EL (cell line): ENCODE measurements at places on chromosomes 7 and 10.
A peak's percentile ranks its signal among the peaks of the same experiment; 100 is the strongest.

DNA sequence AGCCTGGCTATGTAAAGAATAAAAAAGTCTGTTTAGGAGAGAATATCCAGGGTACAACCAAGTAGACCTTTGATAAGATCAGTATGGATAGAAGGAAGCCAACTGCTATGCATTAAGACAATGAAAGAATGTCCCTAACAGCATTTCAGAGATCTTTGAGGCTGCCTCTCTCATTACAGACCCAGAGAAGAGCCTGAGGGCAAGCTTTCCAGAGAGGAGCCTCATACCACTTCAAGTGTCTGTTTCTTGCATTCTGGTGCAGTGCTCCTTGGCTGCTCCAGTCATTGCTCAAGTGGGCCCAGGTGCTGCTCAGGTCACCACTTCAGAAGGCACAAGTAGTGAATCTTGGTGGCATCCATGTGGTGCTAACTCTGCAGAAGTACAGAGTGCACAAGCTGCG, 514.0 kb downstream of the PLXDC2 start:
- DNase-seq = no peak

DNA sequence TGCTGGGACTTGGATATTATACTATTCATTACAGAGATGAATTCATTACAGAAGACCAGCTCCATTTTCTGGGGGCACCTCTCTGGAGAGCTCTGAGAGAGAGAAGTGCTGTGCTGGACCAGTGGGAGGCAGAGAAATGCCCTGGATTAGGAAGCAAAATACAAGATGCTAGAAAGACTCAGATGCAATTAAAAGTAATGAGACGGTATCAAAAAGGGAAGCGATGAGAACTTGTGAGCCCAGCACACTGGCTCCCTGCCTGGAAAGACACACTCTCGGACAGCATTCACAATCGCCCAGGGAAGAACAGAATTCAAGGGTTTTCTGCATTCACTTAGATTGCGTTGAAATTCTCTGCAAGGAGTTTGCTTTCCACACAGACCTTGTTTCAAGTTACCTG, 3.5 kb upstream of the FRAT2 start:
- no peak for DNase-seq

- DNase-seq = no peak
These were observed 147.5 kb upstream of the PPP2R2D start for GRCh38 chr10:131753336-131753735.

GRCh38 chr7:154675560-154675959, 327.4 kb downstream of the PAXIP1 start:
- no peak for DNase-seq

DNA sequence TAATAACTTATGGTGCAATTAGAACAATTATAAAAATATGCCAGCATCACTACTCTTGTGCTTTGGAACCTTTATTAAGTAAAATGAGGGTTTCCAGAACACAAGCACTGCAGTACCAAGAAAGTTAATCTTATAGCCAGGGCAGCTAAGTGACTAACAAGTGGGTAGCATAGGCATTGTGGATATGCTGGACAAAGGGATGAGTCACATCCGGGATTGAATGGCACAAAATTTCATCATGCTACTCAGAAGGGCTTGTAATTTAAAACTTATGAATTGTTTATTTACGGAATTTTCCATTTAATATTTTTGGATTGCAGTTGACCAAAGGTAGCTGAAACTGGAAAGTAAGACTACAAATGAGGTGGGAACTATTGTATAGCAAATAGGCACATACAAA, 250.6 kb downstream of the C7orf25 start:
- DNase-seq = peak; percentile 80

- DNase-seq = no peak
These were observed at the start of gene NMT2 for GRCh38 chr10:15168291-15168785. Gene NMT2 (minus strand): TSS chr10:15168693. CDS start chr10:15168612, 81 bp downstream.

GRCh38 chr10:99777918-99778714, 4.3 kb upstream of the ABCC2 start:
- DNase-seq = peak; percentile 24

DNA sequence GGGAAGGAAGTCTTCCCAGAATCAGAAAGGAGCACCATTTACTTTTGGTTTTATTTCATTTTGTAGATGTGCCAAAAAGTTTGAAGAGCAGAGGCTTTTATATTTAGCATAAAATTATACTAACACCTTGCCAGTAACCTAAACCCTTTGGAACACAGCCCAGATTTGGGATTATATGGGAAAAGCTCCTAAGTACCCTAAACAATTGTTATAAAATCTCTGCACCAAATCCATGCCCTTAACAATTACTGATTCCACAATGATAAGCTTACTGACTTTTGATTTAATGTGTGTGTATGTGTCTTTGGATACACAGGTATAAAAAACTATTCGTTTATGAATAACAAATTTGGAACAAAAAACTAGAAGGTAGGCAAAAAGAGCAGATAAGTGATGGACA, 39.0 kb upstream of the TMEM229A start:
- DNase-seq = no peak

- no peak for DNase-seq
These were observed 143.4 kb downstream of the SGMS1 start for GRCh38 chr10:50480054-50481007.

DNA sequence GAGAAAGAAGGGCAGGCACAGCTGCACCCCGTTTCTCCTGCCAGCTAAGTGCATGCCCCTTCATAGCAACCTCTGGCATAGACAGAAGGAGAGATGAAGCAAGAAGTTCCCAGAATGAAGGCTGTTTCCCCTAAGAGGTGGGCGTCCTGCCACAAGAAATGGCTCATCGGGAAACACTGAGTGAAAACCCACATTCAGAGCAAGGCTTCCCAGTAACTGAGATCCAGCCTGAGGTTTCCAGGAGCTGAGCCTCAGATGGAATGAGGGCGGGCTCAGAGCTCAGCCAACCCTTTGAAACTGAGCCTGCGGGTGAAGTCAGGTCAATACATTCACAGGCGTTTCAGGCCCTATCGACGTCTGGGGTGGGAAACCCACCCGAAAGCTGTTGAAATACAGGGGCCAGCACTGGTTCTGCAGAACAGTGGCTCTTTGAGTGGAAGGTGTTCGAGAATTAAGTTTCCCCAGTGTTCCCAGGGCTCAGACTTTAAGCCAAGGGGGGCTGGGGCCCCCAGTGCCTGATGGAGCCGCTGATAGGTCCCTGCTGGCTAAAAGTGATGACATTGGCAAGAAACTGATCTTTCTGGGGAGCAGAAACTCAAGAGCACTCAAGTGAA, 510.2 kb downstream of the RPS24 start:
- peak; percentile 25 for DNase-seq

- no peak for DNase-seq
These were observed 205.2 kb downstream of the GRM8 start for GRCh38 chr7:127047521-127047920.

DNA sequence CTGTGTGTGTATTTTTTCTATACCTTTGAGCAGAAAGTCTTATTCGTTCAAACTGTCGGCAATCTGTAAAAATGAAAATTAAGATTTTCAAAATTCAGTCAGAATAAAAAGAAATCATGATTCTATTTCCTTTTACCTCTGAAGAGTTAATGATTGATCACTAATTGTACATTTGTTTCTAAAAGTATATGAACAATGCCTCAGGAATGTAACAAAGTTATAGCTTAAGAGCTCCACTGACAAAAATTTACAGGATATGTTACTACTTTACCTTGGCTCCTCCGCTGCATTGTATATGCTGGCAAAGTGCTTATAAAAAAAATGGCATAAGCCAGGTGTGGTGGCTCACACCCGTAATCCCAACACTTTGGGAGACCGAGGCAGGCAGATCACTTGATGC, 225.7 kb downstream of the VTI1A start:
- DNase-seq = no peak

GRCh38 chr7:27165089-27165995, at the start of gene HOXA9:
Gene HOXA9 (minus strand): TSS chr7:27165537. CDS start chr7:27165457, 80 bp downstream.
- DNase-seq = peak; percentile 87

DNA sequence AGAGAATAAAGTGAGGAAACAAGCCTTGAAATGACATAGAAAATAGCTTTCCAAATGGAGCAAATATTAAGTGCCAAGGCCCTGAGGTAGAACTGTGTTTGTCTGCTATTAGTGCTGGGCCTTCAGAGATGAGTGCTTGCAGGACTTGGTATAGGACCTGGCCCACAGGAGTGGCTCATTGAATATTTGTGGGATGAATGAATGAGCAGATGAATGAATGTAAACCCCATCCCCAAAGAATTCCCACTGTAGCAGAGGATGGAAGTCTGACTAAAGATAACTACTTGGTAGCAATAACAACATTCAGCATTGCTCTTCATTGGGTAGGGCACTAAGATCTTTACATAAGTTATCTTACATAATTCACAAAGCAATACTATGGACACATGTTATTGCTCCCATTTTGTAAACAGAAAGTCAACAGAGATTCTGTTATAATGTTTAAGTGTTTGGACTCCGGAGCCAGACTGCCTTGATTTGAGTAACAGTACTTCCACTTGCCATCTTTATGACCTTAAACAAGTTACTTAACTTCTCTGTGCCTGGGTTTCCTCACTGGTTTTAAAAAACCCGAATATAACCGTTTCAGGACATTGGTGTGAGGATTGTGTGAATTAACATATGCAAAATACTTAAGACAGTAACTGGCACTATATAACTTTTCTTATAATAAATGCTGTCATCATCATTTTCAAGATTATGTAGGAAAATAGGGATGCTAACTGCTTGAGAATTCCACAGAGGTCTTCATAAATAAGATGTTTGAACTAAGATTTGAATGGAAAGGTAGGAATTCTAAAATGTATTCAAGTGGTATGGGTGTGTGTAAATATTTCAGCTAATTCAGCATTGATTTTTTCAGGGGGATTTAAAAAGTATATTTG, 141.9 kb downstream of the PRKG1 start:
- peak; percentile 7 for DNase-seq

GRCh38 chr7:110375068-110375467, 715.9 kb upstream of the LRRN3 start:
- no peak for DNase-seq

DNA sequence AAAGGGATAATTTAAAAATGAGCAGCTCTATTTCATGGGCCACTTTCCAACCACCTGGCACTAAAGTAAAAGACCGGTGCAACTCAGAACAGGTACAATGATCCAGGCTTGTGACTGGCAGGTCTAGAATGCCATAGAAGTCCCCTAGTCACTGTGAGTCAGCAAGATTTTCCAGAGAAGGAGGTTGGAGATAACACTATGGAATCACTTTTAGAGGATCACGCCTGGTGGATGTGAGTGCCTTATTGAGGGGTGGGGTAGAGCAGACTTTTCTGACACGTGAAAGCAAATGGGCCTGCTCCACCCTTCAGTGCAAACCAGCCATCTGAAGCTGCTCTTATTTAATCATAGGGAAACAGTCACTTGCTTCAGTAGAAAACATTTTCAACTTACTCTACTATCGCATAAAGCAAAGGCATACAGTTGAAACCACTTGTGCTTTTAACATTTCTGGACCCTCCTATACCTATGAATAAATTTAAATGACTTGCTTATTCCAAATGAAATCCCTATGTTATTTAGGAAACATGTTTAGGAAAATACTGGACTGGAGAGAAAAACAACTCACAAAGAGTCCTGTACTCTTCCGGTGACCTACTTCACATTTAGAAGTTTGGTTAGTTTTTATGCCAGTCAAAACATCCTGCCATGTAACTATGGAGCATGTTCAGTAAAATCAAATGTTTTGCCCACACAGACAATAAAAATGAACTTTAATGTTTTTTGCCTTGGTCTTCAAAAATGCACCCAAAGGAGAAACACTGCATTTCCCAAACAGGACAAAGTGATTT, 21.5 kb upstream of the AKR1C1 start:
- no peak for DNase-seq

- DNase-seq = peak; percentile 97
These were observed 309.7 kb downstream of the CSTF2T start for GRCh38 chr10:51389415-51390321.

- no peak for DNase-seq
These were observed 462.1 kb upstream of the DPP6 start for GRCh38 chr7:153590136-153590535.

GRCh38 chr10:79103585-79103984, 34.8 kb downstream of the ZMIZ1 start:
- DNase-seq = peak; percentile 28

GRCh38 chr7:151549644-151550043, 29.9 kb upstream of the RHEB start:
- no peak for DNase-seq

DNA sequence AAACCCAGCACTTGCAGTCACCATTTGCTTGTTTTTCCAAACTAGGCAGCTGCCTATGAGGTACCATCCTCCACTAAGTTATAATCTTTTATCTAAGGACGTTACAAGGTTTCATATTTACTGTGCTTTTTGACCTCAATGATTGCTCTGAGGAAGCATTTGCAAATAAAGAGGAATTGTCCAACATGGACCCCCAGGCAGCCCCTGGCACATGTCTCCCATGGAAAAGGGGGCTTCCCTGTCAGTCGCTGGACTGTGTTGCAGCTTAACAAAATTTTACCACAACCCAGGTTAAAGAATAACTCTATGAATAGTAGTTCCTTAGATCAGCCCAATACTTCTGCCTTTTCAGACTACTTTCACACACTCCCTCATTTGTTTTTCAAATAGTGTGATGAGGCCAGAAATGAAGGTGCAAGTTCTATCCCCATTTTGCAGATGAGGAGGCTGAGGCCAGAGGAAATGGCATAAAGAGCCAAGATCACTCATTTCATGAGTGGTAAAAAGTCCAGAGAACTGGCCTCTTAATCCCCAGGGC, 52.8 kb upstream of the ZPBP start:
- DNase-seq = no peak

DNA sequence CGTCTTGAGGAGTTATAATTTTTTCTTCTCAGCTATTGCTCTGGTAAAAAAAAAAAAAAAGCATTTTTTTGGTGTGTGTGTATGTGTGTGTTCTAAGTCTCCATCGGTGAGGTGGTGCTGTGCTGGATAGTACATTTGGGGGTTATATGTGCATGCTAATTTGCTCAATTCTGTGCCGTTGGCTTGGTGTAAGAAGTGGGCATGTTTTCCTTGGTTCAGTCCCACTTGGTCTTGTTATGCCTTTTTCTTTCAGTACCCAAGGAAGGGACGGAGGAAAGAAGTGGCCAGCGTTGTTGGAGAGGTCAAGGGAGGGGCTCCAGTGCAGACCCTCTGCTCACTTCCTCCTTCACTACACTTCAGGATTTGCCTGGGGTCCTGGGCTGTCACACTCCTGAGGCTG, 20.4 kb downstream of the LRMDA start:
- no peak for DNase-seq
